Upper lobe of right lung (tissue), 1 donor: ENCODE measurements at places on chromosomes 2 and 18. TPM values are rescaled to one million over a fixed set of nuclear protein-coding genes. Genes with fewer than 3 reads are reported as not detected.

PROKR1 gene
- total RNA-seq = not detected

AMER3 gene
- total RNA-seq = not detected

MPPE1 gene
- total RNA-seq = 67.0 TPM

- no peak for DNase-seq
- H3K27ac ChIP-seq = peak overlapping the region; percentile 60
- H3K36me3 ChIP-seq = peaks cover 9% of the 10 kb centered on the region
- no peaks in the 10 kb centered on the region for H3K27me3 ChIP-seq
Observed at GRCh38 chr2:42060718-42061619, 13.1 kb downstream of the PKDCC start.

DNA sequence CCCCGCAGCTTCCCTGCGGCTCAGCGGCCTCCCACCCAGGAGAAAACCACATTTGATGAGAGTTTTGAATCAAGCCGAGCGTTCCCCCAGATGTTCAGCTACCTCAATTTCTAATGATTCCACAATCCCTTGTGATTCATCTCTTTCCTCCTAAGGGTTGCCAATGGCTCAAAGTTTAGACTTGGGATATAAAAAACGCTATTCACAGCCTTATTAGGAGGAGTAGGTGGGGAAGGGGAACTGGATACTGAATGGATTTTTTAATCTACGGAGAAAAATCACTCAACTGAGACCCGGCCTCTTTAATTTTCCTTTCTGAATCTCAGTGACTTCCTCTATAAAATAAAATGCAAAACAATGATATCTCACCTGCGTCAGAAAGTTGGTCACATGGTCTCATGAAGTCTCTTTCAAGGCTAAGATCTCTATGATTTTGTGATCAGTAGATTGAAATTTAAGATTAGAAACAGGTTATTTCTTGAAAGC, 192.6 kb upstream of the TCF4 start:
- peak overlapping the region; percentile 58 for H3K4me3 ChIP-seq
- H3K4me1 ChIP-seq = no peaks in the 10 kb centered on the region
- no peaks in the 10 kb centered on the region for H3K36me3 ChIP-seq
- H3K27ac ChIP-seq = peak overlapping the region; percentile 63
- no peak for DNase-seq

DNA sequence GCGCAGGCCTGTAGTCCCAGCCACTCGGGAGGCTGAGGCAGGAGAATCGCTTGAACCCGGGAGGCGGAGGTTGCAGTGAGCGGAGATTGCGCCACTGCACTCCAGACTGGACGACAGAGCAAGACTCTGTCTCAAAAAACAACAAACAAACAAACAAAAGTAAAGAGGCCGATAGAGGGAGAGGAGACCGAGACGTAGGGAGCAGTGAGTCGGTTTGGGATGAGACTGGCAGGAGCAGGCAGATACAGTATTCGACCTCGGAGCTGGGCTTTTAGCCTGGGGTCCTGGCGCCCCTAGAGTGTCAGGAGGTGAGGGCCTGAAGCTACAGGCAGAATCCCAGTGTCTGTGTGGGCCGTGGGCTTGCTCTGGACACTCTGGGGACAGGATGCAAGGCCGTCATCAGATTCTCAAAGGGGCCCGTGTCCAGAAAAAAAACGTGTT, 51.2 kb downstream of the SLC4A1AP start:
- peaks cover 9% of the 10 kb centered on the region for H3K4me1 ChIP-seq
- H3K4me3 ChIP-seq = peak overlapping the region; percentile 46
- no peak for DNase-seq
- H3K36me3 ChIP-seq = no peaks in the 10 kb centered on the region
- H3K27me3 ChIP-seq = no peaks in the 10 kb centered on the region

GRCh38 chr2:45930396-45930792, 278.9 kb downstream of the PRKCE start:
- peaks cover 5% of the 10 kb centered on the region for H3K4me1 ChIP-seq
- DNase-seq = no peak
- no peaks in the 10 kb centered on the region for H3K27me3 ChIP-seq
- H3K36me3 ChIP-seq = no peaks in the 10 kb centered on the region
- peak overlapping the region; percentile 17 for H3K27ac ChIP-seq

DNA sequence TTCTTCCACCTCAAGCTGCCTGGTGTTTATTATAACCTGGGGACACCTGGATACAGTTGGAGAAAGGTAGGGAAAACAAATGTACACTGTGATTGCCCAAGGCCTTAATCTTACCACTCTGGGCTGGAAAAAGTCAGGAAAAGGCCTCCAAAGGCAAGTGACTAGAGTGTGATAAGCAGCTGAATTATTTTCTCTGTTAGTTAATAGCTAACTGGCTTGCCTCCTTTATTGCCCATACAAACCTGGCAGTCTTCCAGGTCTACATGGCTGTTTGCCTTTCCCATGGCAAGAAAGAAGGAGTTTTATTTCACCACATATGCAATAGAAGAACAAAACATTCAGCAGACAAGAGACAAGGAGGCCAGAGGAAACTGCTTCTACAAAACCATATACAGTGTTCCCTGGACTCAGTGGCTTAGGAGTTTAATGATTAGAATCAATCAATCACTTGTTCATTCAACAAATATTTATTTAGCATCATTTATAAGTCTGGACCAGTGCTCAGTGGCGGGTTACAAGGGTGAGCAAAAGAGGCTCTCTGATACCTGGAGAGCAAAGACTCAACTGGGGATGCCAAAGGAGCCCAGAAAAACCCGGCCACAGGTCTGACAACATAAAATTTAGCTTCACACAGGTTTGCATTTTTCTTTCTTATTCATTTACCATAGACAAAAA, 27.5 kb upstream of the SUCLG1 start:
- peaks cover 9% of the 10 kb centered on the region for H3K4me1 ChIP-seq
- DNase-seq = no peak
- no peaks in the 10 kb centered on the region for H3K36me3 ChIP-seq
- H3K27ac ChIP-seq = no peak overlapping the region

- H3K4me3 ChIP-seq = no peak overlapping the region
- no peaks in the 10 kb centered on the region for H3K4me1 ChIP-seq
- no peak overlapping the region for H3K27ac ChIP-seq
- H3K27me3 ChIP-seq = no peaks in the 10 kb centered on the region
- no peak for DNase-seq
Observed at GRCh38 chr2:6845903-6846302, 19.8 kb downstream of the CMPK2 start.
